ENCODE measurements at places on chromosomes 6 and 20.

DNA sequence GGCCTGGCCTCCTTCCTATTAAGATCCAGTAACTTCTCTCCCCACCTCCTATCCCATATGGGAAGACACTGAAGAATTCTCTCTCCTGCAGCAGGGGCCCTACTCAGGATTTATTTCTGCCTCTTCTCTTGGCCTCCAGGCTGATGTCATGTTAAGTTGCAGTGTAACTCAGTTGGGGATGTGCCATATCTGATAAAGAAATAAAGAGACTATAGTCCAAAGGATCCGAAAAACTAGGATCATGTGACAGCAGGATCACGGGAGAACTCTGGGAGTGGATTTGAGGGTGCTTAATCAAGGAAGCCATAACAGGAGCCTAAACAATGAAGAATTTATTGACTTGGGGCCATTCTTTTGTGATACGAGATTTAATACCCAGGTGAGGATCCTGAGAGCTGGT lies 38.5 kb upstream of the TGM6 start:
- DNase-seq, result no peak

GRCh38 chr20:36051318-36052116 lies 83.1 kb downstream of the CNBD2 start:
- no peak for DNase-seq

DNA sequence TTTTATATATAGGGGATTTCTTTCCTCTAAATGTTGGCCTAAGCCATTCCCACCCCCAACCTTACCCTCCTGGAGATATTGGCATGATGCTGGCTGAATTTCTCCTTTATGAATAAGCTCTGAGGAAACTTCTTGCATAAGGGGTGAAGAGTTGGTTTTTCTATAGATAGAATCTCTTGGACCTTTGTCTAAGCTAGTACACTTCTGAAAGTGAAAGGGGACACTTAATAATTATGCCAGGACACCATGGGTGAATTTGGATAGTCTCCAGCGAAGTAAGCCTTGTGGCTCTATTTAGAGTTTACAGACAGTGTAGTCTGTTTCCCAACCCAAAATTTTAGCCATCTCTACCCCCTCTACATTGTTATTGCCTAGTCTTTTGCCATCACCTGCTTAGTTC lies 27.1 kb upstream of the FABP7 start:
- DNase-seq, result no peak

- DNase-seq, result no peak
These were observed 55.1 kb downstream of the KIAA0408 start for GRCh38 chr6:127404133-127404532.

DNA sequence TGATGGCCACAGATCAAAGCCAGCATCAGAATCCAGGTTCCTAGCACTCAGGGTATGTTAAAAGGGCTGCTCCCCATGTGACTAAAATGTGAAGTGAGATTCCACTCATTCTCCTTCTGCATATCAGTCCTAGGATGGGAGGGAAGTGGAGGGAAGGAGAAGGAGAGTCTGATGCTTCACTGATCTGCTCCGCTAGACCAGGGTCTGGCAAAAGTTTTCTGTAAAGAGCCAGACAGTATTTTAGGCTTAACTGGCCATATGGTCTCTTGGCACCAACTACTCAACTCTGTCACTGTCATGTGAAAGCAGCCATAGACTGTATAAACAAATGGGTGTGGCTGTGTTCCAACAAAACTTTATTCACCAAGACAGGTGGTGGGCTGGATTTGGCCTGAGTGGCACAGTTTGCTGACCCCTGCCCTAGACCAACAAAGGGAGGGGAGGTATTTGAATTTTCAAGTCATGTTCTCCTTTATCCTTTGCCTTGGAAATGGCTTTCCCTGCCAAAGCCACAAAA lies 22.6 kb downstream of the GHRH start:
- no peak for DNase-seq

- DNase-seq, result no peak
These were observed 23.0 kb upstream of the STK38 start for GRCh38 chr6:36570264-36570663.

- no peak for DNase-seq
These were observed 150.9 kb downstream of the JARID2 start for GRCh38 chr6:15396808-15397207.

Data from stimulated activated CD8-positive, alpha-beta memory T cell treated with anti-CD3 and anti-CD28 coated beads, Interleukin-15, amount 100 ng/mL, for 48 hours (primary cell).